ENCODE measurements at places on chromosomes 6 and 20.

DNA sequence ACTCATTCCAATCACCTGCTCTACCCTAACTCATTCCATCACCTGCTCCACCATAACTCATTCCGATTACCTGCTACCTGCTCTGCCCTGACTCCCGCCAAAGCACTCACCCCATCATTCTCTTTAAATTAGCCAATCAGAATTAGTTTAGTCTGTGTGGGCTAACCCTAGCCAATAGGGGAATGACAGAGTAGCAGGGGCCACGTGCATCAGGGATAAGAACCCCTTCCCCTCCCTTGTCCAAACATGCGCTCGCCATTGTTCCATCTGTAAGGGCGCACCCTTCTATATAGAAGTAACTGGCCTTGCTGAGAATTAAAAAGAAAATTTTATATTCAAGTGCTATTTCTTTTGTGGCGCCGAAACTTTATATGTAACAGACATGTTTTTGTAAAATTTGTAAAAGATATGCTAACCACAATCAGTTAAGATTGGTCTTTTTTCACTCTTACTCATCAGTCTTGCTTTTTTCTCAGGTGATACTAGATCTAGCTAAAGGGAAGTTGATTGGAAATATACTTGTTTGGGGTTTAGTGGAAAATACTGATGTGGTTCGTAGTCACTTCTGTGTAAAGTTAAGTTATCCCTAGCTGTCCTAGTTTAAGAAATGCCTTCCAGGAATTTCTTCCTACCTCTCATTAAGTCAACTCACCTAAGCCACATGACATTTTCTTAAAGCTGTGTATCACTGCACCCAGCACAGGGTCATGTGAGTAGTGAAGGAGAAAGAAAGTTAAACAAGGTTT lies 16.5 kb downstream of the RTN4IP1 start:
- no peak for DNase-seq

GRCh38 chr6:17835784-17836183 lies 129.1 kb upstream of the NUP153 start:
- DNase-seq: no peak

DNA sequence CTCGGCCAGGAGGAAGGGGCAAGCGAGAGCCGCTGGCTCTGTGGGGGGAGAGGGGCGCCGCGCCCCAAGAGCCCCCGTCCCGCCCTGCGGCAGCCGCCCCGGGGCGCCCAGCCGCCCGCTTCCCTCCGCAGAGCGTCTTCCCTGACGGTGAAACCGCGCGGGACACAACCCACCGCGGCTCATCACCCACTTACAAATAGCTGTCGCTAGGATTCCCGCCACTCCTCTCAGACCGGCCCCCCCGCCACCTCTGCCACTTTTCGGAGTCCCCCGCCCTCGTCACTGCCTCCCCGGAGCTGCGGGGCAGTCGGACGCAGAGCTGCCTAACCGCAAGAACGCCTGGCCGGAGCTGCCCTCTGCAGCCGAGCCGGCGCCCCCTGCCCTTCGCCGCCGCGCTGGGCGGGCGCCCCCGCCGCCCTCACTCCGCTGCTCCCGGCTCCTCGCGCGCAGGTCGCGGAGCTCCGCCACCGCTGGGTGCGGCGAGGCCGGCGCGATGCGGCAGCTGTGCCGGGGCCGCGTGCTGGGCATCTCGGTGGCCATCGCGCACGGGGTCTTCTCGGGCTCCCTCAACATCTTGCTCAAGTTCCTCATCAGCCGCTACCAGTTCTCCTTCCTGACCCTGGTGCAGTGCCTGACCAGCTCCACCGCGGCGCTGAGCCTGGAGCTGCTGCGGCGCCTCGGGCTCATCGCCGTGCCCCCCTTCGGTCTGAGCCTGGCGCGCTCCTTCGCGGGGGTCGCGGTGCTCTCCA lies at the start of gene SLC35D3:
Gene SLC35D3 (plus strand): TSS at position 366 of the 749 bp plus-strand sequence. CDS start 128 bp downstream, at position 494.
- no peak for DNase-seq

GRCh38 chr6:79676785-79677736 lies 45.9 kb downstream of the SH3BGRL2 start:
- no peak for DNase-seq

- DNase-seq: no peak
These were observed 158.1 kb upstream of the ZNF217 start for GRCh38 chr20:53751620-53752318.
